ENCODE measurements at places on chromosomes 2 and 18.

GRCh38 chr2:201969938-201970785 lies 63.5 kb upstream of the FZD7 start:
- no peak for DNase-seq

DNA sequence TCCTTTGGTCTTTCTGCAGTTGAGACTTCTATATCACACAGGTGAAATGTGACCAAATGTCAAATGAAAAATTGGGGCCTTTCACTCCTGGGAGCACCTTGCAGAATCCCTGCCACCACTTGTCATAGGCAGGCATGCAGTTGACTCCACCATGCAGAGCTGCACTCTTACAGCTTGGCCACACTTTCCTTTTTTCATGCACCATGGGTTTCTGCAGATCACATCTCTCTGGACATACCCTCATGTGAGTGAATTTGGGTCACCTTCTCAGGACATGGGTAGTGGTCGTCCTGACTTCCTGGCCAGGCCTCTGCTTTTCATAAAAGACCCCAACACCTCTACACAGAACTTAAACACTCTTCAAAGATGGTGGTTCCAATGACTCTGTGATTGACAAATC lies 155.1 kb upstream of the RAB12 start:
- DNase-seq: no peak

GRCh38 chr2:32862269-32863055 lies 84.3 kb upstream of the LTBP1 start:
- DNase-seq: peak; percentile 25

- peak; percentile 38 for DNase-seq
These were observed 215.9 kb upstream of the FBXO11 start for GRCh38 chr2:48122166-48122565.

GRCh38 chr18:13242797-13243196 lies 24.2 kb downstream of the LDLRAD4 start:
- no peak for DNase-seq

DNA sequence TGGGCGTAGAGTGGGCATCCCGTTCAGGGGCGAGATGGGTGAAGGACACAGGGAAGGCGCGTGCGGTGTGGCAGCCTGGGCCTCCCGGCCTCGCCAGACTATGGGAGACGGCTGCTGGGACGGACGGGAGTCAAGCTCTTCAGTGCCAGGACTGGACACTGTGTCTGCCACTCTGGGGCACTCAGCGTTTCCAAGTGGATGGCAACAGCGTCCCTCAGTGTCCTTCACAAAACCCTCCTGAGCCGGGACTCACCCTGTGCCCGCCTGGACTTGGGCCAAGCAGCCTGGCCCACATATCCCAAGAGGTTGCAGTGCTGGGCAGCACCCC lies 16.3 kb upstream of the BOK start:
- no peak for DNase-seq

All from activated CD4-positive, alpha-beta T cell treated with anti-CD3 and anti-CD28 coated beads, Interleukin-2, amount 50 U/mL, for 16 hours (primary cell).